ENCODE measurements at places on chromosomes 2 and 18. TPM values are rescaled to one million over a fixed set of nuclear protein-coding genes. Genes with fewer than 3 reads are reported as not detected.

DNA sequence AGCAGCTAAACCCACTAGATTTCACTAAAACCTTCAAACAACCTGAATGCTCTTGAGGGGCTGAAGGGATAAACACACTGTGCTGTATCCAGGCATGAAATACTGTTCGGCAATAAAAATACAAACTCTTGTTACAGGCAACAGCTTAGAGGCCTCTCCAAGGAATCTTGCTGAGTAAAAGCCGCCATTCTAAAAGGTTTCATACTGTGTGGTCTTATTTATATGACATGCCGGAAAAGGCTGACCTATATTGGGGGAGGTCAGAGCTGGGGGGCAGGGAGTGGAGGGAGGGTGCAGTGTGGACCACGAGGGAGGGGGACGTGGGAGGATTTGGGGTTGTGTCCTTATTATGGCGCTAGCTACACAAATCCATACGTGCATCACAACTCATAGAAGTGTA, 136.2 kb downstream of the MBP start:
- no peak for ATAC-seq

Gene NYAP2
- total RNA-seq: 1.6 TPM

Gene ABCA12
- total RNA-seq: 0.07 TPM

DNA sequence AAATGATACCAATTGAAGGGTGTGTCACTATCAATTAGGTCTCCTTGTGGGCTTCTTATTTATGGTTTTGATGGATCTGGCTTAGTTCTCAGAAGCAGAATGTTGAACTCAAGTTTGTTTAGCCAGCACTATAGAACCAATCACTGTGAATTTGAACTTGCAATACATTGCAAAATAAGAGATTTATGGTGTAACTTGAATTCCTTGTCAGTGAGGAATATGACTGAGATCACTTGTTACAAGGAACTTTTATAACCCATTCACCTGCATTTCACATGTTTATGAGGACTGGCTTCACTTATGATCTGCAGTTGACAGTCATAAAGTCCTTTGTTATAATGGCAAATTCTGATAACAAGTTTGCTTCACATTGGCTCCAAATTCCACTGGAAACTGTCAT, 9.8 kb downstream of the GATA6 start:
- ATAC-seq: no peak

DNA sequence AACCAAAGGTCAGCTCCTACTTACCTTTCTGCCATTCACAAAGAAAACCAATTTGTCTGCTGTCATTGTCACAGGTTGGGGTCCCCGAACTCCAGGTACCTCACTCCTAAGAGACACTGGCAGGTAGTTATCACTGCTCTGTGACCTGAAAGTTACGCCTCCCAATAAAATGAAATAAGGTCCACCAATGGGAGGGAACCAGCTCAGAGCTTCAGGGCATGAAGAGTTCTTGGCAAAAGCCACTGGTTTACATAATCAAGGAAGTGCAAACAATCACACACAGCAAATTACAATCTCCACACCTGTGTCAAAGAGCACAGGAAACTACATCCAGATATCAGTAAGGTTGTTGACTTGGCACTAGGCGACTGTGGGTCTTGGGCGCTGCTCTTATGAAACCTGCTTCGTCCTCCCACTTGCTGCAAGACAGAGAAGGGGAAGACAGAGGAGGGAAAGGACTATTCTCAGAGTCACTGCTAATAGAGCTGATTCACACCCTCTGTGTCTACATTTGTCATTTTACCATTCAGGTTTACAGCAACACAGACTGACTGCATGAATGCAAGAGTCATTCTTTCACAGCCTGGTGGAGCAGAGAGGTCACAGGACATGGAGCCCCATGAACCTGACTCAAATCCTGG, at the start of gene XDH:
XDH (minus strand) TSS at position 142 of the 641 bp plus-strand sequence; CDS start at position 66, 76 bp downstream.
- peak; percentile 63 for ATAC-seq

Gene ASIC4
- 83.2 TPM for total RNA-seq

DNA sequence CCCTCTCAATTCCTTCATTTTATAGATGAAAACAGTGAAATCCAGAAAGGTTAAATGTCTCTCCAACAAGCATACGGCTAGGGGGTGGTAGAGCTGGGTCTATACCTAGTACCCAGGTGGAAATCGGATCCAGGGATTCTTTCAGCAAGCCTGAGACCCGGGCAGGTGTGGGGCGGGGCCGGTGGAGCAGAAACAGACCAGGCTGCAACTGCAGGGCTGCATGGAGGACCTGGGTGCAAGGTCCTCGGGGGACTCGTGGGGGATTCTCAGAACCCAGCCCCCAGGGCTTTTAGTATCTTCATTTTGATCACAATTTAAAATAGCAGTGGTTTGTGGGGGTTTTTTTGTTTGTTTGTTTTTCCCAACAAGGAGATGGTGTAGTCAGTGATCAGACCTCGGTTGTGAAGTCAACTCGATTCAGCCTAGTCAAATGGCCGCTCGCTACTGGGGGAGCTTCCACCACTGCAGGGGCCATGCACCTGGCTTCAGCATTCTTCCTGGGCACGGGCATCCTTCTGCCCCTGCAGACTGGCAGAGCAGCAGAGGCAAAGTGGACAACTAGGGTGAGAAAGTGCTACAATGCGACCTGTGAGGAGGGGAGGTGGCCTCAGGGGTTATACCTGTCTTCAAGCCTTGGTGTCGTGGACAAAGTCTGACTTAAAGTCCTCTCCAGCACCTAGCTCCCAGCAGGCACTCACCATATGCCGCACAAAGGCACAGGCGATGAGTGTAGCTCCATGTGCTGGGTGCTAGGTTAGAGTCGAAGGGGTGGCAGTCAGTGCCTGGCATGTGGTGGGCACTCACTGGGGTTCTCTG, 46.3 kb downstream of the GORASP2 start:
- no peak for ATAC-seq

DNA sequence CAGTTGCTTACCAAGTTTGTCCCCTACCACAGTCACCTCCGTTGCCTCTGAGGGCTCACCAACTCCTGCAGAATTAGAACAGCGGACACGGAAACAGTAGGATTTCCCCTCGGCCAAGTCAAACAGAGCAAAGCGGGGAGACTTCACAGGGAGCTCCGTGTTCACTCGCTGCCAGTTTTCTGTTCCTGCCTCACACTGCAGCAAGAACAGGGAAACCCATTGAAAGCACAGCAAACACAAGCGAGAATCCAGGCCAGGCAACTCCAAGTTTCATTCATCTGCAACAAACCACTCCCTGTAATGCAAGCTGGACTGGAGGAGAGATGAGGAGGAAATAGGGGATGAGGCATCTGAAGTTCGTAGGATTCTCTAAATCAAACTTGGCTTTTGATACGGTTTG, 84.2 kb downstream of the MYOM1 start:
- ATAC-seq: no peak

GRCh38 chr2:56985609-56986008, 801.8 kb downstream of the CCDC85A start:
- ATAC-seq: no peak

DNA sequence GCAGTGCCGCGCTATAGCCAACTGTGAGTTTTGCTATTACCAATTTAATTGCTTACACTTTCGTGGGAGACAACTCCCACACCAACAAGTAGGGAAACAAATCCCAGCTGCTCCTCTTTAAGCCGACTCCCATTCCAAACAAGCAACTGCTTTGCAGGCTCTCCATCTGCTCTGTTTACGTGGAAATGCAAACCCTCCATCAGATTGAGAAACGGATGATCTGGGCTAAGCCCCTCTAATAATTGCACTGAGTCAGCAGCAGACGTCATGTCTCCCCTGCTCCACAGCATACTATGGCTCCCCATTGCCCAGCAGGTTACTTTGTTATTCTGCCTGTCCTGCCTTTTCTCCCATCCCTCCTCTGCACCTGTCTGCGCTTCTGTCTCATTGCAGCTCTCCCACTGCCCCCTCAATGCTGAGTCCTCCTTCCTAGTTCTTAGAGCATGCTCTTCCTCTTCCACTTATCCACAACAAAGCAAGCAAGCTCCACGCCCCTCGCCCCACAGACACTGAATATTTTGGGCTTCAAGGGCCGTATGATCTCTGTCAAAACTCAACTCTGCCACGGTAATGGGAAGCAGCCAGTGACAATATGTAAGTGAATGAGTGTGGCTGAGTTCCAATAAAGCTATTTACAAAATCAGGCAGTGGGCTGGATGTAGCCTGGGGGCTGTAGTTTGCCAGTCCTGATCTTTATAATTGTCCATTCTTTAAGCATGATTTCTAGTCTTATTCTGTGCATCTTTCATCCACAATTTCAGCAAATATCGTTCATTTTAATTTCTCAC, 39.5 kb upstream of the ARL4C start:
- ATAC-seq: no peak

DNA sequence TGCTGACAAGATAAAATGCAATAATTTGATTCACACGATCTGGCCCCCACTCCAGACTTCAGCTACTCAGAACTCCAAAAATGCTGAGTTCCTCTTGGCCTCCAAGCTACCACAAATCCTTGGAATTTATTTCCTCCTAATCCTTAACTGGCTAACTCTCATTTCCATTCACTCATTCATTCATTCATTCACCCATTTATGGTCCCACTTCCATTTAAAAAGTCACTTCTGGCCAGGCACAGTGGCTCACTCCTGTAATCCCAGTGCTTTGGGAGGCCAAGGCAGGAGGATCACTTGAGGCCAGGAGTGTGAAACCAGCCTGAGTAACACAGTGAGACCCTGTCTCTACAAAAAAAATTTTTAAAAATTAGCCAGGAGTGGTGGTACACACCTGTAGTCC, 12.5 kb downstream of the SOS1 start:
- ATAC-seq: no peak

Gene IMP4
- total RNA-seq: 63.6 TPM

- no peak for ATAC-seq
These were observed 1751.3 kb upstream of the LRRTM1 start for GRCh38 chr2:82055846-82056245.

Gene ZAP70
- total RNA-seq: 0.89 TPM
